Pancreas (tissue), 10 donors: ENCODE measurements at places on chromosomes 2 and 18.
A peak's percentile ranks its signal among the peaks of the same experiment; 100 is the strongest.

DNA sequence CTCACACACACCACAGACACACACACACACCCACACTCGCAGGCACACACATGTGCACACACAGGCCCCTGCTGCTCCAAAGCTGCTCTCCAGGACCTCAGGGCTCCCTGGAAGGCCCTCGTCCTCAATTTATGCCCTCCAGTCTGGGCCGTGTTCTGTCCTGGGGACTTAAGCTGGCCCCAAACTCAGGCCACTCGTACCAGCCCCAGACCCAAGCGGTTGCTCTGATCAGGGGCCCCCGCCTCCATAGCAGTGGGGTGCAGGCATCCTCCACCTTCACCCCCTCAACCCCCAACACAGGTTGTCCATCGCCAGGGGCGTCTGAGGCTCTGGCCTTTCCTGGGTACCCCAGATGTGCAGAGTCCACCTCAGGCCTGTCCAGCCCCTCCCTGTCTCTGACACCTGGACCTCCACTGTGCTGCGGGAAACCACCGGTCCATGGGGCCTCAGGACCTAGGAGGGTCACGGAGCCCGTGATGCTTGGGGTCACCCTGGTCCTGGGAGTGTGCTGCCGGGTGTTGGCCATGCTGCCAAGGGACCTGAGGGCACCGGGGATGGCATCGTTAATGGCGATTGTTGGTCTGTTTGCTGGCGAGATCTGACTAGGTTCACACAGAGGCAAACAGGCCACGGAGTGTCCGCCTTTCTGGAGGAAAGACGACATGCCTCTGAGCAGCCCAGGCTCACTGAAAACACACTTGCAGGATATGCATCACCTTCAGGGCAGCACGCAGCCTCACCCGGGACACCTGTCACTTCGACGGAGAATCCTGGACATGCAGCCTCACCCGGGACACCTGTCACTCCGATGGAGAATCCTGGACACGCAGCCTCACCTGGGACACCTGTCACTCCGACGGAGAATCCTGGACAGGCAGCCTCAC lies 155.6 kb downstream of the NDUFA10 start:
- no peaks in the 10 kb centered on the region for H3K27me3 ChIP-seq
- H3K4me1 ChIP-seq: no peaks in the 10 kb centered on the region
- H3K36me3 ChIP-seq: no peaks in the 10 kb centered on the region
- no peak overlapping the region for H3K4me3 ChIP-seq
- no peak for DNase-seq
- no peak overlapping the region for H3K27ac ChIP-seq

- no peaks in the 10 kb centered on the region for H3K36me3 ChIP-seq
- H3K27ac ChIP-seq: no peak overlapping the region
- peaks cover 19% of the 10 kb centered on the region for H3K4me1 ChIP-seq
- H3K27me3 ChIP-seq: no peaks in the 10 kb centered on the region
- DNase-seq: no peak
- H3K4me3 ChIP-seq: no peak overlapping the region
Observed at GRCh38 chr2:201448701-201449100, 2.6 kb downstream of the TRAK2 start.

DNA sequence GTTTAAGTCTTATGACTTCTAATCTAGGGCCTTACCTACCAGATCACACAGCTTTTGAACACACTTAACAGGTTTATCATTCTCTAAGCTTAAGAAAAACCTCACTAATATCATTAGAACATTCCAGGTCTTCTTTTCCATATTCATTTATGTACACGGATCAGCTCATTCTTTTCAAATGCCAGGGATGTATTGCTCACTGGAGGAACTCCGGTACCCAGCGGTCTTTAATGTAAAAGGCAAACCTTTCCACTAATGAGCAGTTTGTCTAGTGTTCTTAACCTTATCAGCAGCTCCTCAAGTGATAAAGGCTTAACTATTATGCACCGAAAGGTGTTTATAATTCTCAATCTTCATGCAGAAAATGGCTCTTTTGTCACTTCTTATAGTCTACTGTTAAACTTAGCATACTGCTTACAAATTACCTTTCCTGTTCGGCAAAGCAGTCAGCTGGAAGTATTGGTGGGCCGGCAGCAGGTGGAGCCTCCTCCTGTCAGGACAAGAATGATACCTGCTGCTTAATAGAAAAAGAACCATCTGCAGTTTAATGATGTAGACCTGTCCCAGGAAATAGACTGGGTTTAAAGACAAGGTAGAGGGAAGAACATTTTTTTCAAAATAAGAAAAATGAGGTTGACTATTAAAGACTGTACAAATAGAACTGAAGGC lies 142.7 kb downstream of the FIGN start:
- no peak for DNase-seq
- peaks cover 4% of the 10 kb centered on the region for H3K4me1 ChIP-seq
- H3K4me3 ChIP-seq: no peak overlapping the region
- H3K36me3 ChIP-seq: no peaks in the 10 kb centered on the region
- H3K27ac ChIP-seq: no peak overlapping the region
- H3K27me3 ChIP-seq: no peaks in the 10 kb centered on the region

GRCh38 chr2:99554238-99554637 lies 64.4 kb upstream of the REV1 start:
- H3K4me1 ChIP-seq: no peaks in the 10 kb centered on the region
- H3K4me3 ChIP-seq: no peak overlapping the region
- no peaks in the 10 kb centered on the region for H3K36me3 ChIP-seq

GRCh38 chr2:230583581-230583980 lies 129.1 kb upstream of the CAB39 start:
- DNase-seq: no peak
- H3K4me1 ChIP-seq: no peaks in the 10 kb centered on the region
- no peak overlapping the region for H3K27ac ChIP-seq

GRCh38 chr2:27126252-27126710 lies 2.7 kb downstream of the ABHD1 start:
- H3K27ac ChIP-seq: no peak overlapping the region
- DNase-seq: no peak
- peaks cover 4% of the 10 kb centered on the region for H3K4me1 ChIP-seq
- peaks cover 10% of the 10 kb centered on the region for H3K36me3 ChIP-seq
- no peak overlapping the region for H3K4me3 ChIP-seq
- H3K27me3 ChIP-seq: no peaks in the 10 kb centered on the region

DNA sequence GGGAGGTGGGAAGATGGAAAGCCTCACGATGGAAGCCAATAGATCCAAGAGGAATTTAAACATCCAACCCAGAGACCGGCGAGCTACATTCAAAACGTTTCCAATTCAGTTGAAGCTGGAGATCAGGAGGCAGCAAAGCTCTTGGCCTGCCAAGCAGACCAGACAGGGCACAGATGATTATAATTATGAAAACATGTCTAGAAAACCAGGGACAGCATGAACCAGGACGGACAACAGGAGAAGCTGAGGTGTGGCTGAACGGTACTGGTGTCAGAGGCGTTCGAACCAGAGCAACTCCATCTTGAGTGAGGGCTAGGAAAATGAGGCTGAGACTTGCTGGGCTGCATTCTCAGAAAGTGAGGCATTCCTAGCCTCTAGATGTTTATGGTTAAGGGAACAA lies 102.2 kb upstream of the CCDC150 start:
- H3K27me3 ChIP-seq: no peaks in the 10 kb centered on the region
- H3K4me3 ChIP-seq: no peak overlapping the region
- H3K36me3 ChIP-seq: no peaks in the 10 kb centered on the region
- no peak for DNase-seq
- H3K4me1 ChIP-seq: no peaks in the 10 kb centered on the region

DNA sequence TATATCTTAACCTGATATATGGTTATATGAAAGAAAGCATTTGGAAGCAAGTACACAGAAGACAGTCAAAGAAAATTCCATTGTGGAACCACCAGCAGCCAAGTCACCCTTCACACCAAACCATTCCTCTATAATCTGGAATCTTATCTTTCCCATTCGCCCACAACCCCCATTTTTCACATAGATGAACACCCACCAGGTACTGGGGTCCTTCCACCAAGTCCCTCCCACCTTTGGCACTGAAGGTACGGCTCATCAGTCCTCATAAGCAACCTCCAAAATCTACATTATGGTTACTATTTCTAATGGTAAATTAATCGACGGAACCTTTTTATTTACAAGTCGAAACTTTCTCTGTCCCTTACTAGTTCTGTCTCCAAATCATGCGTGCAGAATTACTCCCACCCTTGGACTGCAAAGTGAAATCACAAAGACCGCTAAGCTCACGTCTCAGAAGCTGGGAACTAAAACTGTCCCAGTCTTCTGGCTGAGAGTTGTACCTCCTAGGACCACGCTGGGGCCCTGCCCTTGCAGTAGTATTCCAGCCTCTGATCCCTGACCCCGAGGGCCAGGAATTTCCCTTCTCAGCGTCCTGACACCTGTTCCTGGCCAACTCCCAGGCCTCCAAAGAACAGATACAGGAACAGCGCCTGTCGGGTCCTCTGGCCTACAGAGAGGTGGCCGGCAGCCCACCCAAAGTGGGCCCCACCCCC lies 702 bp downstream of the OLA1 start:
- H3K27ac ChIP-seq: peak overlapping the region; percentile 88
- no peak for DNase-seq
- H3K4me1 ChIP-seq: peaks cover 11% of the 10 kb centered on the region
- H3K27me3 ChIP-seq: no peaks in the 10 kb centered on the region
- H3K4me3 ChIP-seq: peak overlapping the region; percentile 53

DNA sequence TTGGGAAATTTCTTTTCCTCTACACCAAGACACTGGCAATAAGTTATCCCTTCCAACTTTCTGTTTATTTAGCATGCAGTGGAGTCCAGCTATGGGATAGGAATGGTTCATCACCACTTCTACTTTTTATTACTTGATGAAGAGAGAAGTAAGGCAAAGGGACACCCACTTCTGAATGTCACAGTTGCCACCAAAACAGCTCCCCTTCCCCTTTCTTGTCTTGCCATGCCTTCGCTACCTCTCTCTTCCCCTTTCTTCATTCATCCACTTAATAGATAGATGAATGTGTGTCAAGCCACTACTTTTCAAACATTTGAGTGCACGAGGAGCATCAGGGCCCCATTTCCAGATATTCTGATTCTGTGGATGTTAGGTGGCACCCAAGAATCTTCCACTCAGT lies 59.6 kb downstream of the KCTD18 start:
- no peak overlapping the region for H3K27ac ChIP-seq
- H3K4me3 ChIP-seq: no peak overlapping the region
- no peaks in the 10 kb centered on the region for H3K36me3 ChIP-seq
- H3K4me1 ChIP-seq: no peaks in the 10 kb centered on the region
- no peak for DNase-seq
- no peaks in the 10 kb centered on the region for H3K27me3 ChIP-seq

GRCh38 chr18:79579807-79580497 lies 99.7 kb upstream of the CTDP1 start:
- no peaks in the 10 kb centered on the region for H3K27me3 ChIP-seq
- no peaks in the 10 kb centered on the region for H3K36me3 ChIP-seq
- peaks cover 21% of the 10 kb centered on the region for H3K4me1 ChIP-seq
- H3K4me3 ChIP-seq: no peak overlapping the region
- H3K27ac ChIP-seq: no peak overlapping the region

DNA sequence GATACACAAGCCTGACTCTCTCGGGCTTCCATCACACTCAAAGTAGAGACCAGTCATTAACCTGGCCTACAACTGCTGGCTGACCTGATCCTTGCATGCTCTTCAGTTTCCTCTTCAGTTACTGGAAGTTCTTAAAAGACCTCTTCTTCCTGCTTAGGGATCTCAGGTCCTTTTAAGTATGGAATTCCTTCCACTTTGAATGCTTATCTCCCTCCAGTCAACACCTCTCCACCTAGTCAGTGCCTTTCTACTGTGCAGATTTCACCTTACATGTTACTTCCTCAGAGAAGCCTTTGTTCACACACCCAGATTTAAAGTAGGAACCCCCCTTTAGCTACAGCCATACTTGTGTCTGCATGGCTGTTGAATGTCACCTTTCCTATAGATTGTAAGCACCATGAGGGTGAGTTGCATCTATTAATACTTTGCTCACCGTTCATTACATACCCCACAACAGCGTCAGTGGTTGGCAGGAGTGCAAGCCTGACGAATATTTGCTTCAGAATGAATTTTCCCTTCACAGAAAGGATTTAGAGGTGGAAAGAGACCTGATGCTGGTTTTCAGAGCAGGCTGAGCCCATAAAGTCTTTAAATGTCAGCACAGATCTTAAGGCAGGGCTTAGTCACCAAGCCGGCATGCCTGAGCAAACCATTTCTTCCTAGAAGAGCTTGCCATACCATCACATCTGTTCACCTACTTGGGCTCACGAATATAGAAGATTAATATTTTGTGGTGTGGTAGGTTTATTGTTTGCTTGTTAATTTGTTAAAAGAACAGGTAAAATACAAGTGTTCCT lies 90.1 kb downstream of the ACVR1 start:
- H3K36me3 ChIP-seq: no peaks in the 10 kb centered on the region
- H3K27ac ChIP-seq: peak overlapping the region; percentile 85
- DNase-seq: no peak
- H3K4me3 ChIP-seq: no peak overlapping the region
- H3K27me3 ChIP-seq: no peaks in the 10 kb centered on the region

- no peaks in the 10 kb centered on the region for H3K27me3 ChIP-seq
- H3K36me3 ChIP-seq: no peaks in the 10 kb centered on the region
- H3K4me1 ChIP-seq: no peaks in the 10 kb centered on the region
- no peak overlapping the region for H3K4me3 ChIP-seq
- DNase-seq: no peak
- H3K27ac ChIP-seq: no peak overlapping the region
Observed at GRCh38 chr18:74139888-74140287, 7.7 kb downstream of the FBXO15 start.

GRCh38 chr2:234714711-234715110 lies 217.8 kb upstream of the ARL4C start:
- H3K36me3 ChIP-seq: no peaks in the 10 kb centered on the region
- no peak overlapping the region for H3K27ac ChIP-seq
- no peak overlapping the region for H3K4me3 ChIP-seq
- H3K27me3 ChIP-seq: no peaks in the 10 kb centered on the region

GRCh38 chr2:61018318-61018755 lies 282 bp upstream of the PUS10 start:
- no peak for DNase-seq
- peak overlapping the region; percentile 74 for H3K4me3 ChIP-seq
- H3K27me3 ChIP-seq: no peaks in the 10 kb centered on the region
- peaks cover 32% of the 10 kb centered on the region for H3K4me1 ChIP-seq
- H3K27ac ChIP-seq: peak overlapping the region; percentile 91

GRCh38 chr2:19711470-19712372 lies 190.1 kb downstream of the TTC32 start:
- no peaks in the 10 kb centered on the region for H3K27me3 ChIP-seq
- H3K27ac ChIP-seq: no peak overlapping the region
- H3K4me1 ChIP-seq: no peaks in the 10 kb centered on the region

- H3K27ac ChIP-seq: no peak overlapping the region
- H3K27me3 ChIP-seq: no peaks in the 10 kb centered on the region
- no peak overlapping the region for H3K4me3 ChIP-seq
Observed at GRCh38 chr2:225207043-225207442, 164.8 kb upstream of the DOCK10 start.

- peak; percentile 35 for DNase-seq
- no peaks in the 10 kb centered on the region for H3K27me3 ChIP-seq
- no peaks in the 10 kb centered on the region for H3K36me3 ChIP-seq
- no peak overlapping the region for H3K4me3 ChIP-seq
- peak overlapping the region; percentile 77 for H3K27ac ChIP-seq
- H3K4me1 ChIP-seq: peaks cover 20% of the 10 kb centered on the region
Observed at GRCh38 chr2:231613331-231613662, 20.6 kb downstream of the TEX44 start.

- H3K4me3 ChIP-seq: no peak overlapping the region
- no peak for DNase-seq
- H3K27ac ChIP-seq: no peak overlapping the region
Observed at GRCh38 chr2:60484133-60484645, 69.3 kb downstream of the BCL11A start.
